Kidney glomerular epithelial cell (primary cell): ENCODE measurements at places on chromosomes 5 and 9.

DNA sequence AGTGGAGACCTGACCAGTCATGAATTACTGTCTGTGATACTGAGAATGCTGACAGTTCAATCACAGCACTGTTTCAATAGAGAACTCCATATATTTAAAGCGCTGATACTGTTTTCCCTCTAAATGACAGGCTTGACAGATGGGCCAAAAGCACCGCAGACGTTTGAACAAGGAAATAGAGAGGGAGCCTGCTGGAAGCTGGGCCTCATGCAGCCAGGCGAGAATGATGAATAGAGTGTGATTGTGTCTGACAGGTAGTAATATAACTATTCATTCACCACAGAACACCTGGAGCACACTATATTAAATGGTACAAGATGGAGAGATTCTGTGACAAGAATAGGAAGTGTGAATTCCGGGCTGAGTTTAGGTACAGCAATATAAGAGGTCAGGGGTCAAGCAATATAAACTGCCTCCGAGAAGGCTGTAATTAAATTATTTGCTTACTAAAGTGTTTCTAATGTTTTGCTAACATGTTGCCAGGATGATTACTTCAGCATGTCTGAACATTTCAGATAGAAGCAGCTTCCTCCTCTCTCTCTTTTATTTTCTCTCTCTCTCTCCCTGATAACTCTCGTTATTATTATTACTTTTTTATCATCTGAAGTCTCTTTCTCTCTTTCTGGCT is 297.7 kb downstream of the CSNK1G3 start:
- peak; percentile 36 for DNase-seq

- no peak for DNase-seq
Observed at GRCh38 chr9:123784518-123784917, 145.4 kb downstream of the DENND1A start.

DNA sequence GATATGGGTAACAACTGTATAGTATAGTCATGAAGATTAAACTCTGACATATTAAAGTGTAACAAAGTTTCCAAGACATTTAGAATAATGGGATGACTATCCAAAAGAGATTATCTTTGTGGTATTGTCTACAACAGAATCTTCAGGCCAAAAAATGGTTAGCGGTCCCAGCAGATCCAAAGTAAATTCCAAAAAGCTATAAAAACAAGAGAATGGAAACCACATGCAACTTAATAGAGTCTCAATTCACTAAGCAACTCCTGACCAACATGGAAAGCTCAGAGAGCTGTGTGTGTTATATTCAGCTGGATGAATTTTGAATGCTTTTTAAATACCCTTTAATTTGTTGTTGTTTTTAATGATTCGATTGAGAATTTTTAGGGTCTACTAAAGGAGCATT is 688.2 kb downstream of the CETN3 start:
- DNase-seq = no peak

DNA sequence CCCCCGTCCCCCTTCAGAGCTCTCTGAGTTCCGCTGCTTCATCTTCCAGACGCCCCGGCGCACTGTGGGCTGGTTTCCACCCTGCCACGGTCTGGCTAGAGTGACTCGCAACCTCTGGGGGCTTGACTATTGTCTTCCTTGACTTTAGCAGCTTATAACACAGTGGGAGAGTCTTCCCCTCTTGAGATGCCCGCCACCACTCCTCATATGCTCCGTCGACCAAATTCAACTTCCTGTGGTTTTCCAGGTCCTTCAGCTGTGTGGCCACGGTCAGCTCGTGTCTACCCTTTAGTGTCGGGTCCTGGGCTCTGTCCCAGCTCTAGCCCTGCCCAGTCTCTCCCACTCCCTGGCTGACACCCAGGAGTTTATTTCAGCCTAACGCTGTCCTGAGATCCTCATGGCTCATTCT is 28.2 kb upstream of the NCS1 start:
- peak; percentile 55 for DNase-seq

DNA sequence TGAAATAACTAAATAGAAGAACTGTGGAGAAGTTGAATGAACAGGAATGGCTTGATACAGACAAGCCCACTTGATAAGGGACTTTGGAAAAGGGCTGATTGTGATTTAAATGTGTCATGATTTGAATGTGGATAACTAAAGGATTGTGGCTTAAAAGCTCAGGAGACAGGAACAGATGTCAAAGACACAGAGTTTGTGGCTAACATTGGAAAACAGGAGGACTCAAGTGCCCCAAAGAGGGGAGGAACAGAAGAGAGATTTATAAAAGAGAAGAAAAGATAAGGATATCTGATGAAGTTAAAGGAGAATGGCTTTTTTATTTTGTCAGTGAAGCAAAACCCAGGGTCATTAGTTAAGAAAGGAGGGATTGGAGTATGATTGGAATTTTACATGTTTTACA is 124.2 kb upstream of the TRPM3 start:
- no peak for DNase-seq

GRCh38 chr9:92807757-92808725 is 43.4 kb upstream of the BICD2 start:
- DNase-seq = no peak

- no peak for DNase-seq
Observed at GRCh38 chr9:115085773-115086377, 32.1 kb downstream of the TNC start.

GRCh38 chr9:32587901-32588300 is 14.9 kb upstream of the NDUFB6 start:
- DNase-seq = no peak

DNA sequence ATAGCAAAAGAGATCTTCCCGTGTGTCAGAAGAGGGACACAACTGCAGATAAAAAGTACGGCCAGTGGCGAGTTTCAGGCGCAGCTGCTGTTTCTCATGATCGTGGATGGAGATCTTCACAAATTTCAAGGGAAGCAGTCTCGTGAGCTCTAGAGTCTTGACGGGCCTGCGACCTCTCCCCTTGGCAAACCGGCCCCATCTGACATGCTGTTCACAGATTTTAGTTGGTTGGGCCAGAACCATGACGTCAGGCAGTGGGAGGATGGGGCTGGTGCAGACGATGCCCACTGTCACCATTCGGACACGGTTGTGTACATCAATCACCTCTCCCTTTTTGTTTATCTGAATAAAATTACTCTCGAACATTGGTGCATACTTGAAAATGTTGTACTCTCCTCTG is 396 bp downstream of the GARIN3 start:
- no peak for DNase-seq

- DNase-seq = no peak
Observed at GRCh38 chr5:149931992-149932436, 12.6 kb downstream of the PDE6A start.

- DNase-seq = no peak
Observed at GRCh38 chr9:31683116-31683515, 701.3 kb upstream of the ACO1 start.

DNA sequence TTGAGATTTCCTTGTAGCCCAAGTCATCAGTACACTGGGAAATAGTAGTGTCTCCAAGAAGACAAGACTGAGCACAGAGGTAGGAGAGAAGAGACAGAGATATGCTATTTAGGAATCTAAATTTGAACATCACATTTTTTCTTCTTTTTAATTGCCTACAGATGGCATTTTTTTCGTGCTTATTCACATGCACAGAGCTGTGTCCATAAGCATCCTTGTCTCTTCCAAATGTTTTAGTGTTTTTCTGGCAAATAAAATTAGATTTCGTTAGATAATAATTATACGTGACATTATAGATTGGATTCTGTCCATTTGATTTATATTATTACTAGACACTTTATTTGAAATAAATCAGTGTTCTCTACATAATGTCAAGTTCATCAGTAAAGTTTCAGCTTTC is 80.9 kb downstream of the PRR16 start:
- no peak for DNase-seq
